ENCODE measurements at places on chromosomes 3 and 15.

- no peak for DNase-seq
Measured at GRCh38 chr3:72355168-72355567, 493.1 kb downstream of the SHQ1 start.

DNA sequence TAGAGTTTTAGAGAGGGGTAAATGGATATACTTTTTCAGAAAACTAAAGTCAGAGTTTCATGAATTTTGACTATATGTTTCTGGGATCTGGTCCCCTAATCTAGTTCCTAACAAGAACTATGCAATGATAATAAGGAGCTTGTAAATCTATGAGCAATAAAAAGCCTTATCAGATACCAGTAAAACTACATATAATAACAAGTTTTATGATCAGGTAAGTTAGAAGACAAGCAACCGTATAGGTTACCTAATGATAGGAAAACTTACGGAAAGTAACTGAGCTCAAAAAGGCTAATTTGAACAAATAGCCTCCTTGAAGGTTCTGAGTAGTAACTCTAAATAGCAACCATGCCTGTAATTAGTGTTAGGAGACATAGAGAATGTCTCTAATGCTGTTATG, 21.0 kb downstream of the MIX23 start:
- no peak for DNase-seq

GRCh38 chr3:4507024-4507596, 14.0 kb downstream of the ITPR1 start:
- no peak for DNase-seq

- DNase-seq: no peak
Measured at GRCh38 chr15:35852818-35853624, 307.1 kb upstream of the DPH6 start.

DNA sequence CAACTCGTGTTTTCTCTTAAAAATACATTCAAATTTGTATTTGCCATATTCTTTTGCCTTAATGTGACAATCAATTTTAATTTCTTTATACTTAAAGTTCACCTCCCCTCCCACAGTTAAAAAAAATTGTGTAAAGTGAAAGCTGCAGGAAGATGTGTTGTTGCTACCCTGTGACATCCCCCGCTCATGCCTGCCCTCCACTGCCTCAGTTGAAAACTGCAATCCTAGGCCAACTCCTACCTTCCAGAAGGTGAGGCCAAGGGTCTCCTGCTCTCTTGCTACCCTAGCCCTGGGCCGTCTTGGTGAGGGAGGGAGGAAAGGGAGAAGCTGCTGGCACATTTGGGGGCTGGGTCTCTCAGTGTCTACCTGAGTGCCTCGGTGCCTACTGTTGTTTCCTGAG, 57.0 kb upstream of the CMTM7 start:
- peak; percentile 20 for DNase-seq
